ENCODE measurements at places on chromosomes 4 and X. TPM values are rescaled to one million over a fixed set of nuclear protein-coding genes. Genes with fewer than 3 reads are reported as not detected.

DNA sequence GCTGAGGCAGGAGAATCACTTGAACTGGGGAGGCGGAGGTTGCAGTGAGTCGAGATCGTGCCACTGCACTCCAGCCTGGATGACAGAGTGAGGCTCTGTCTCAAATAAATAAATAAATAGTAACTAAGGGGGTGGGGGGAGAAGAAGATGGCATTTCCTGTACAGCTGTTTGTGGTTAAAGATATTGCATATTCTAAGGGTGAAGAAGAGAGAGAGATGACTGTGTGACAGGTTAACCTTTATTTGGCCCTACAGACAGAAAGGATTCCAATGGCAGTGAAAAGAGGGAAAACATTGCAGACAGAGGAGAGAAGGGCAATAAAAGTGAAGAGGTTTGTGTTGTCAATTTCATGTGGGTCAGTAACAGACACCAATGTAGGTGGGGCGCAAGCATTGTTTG is 9.4 kb downstream of the TASL start:
- no peak for DNase-seq
- H3K27ac ChIP-seq, result no peak overlapping the region
- no peaks in the 10 kb centered on the region for H3K27me3 ChIP-seq

Gene ABLIM2
- total RNA-seq, result 15.8 TPM

DNA sequence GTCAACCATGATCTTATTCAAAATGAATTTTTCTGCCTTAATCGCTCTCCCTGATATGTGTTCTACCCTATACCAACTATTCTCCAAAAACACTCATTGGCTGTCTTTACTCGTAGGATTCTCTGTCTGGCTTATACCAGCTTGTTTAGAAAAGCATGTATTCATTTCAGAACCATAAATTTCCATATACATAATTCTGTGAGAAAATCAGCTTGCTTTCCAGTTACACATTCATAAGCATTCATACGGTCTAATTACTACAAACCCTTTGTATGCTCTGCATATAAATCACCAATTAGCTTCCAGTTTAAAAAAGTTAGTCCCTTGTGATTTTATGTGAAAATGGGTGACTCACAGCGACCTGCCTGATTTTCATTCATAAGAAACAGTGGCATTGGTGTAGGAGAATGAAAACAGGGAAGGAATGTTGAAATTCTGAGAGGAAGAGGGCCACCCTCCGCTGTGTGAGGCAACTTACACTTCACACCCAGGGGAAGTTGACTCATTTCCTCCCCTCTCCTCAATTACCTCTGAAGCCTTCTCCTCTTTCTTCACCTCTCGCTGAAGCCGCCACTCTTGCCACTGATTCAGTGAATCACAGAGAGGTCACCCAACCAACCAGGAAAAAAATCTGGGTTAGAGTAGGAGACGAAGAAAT is 63.3 kb downstream of the MEPE start:
- no peaks in the 10 kb centered on the region for H3K36me3 ChIP-seq
- no peak overlapping the region for H3K4me3 ChIP-seq
- H3K4me1 ChIP-seq, result no peaks in the 10 kb centered on the region
- no peak for DNase-seq
- H3K27me3 ChIP-seq, result no peaks in the 10 kb centered on the region

Gene SPANXB1
- not detected for total RNA-seq

Gene PPAT
- total RNA-seq, result 9.9 TPM

DNA sequence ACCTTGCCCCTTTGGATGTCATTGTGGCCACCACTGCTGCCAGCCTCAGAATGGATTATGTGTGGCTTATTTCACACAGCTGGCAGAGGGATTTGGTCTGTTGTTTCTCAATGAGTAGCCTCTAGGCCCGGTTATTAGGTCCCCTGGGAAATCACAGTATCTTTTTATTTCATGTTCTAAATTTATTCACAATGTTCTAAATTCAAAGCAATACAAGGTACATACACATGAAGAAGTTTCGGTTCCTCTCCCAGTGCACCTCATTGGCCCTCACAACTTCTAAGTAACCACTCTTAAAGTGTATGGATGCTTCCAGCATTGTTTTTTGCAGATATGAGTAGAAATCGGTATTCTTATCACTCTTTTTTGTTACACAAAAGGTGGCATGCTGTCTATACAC is 262.7 kb downstream of the RCHY1 start:
- no peaks in the 10 kb centered on the region for H3K27me3 ChIP-seq
- no peak overlapping the region for H3K4me3 ChIP-seq
- H3K36me3 ChIP-seq, result no peaks in the 10 kb centered on the region
- H3K4me1 ChIP-seq, result no peaks in the 10 kb centered on the region
- DNase-seq, result no peak

DNA sequence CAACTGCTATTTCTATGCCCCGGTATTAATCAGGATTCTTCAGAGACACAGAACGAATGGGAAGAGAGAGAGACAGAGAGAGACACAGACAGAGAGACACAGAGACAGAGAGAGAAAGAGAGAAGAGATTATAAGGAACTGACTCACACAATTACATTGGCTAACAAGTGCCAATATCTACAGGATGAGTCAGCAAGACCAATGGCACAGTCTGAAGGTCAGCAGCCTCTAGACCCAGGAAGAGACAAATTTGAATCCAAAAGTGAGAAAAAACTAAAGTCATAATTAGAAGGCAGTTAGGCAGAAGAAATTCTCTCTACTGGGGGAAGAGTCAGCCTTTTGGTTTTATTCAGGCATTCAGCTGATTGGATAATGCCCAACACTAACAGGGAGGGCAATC is 187.3 kb downstream of the MAB21L2 start:
- H3K4me3 ChIP-seq, result no peak overlapping the region
- DNase-seq, result no peak
- H3K27me3 ChIP-seq, result no peaks in the 10 kb centered on the region
- H3K27ac ChIP-seq, result no peak overlapping the region
